ENCODE measurements at places on chromosomes 12 and 14.
A peak's percentile ranks its signal among the peaks of the same experiment; 100 is the strongest.

- peak; percentile 79 for DNase-seq
Observed at GRCh38 chr12:111645433-111645832, 40.3 kb downstream of the BRAP start.

GRCh38 chr14:81655423-81656314, 122.0 kb upstream of the SEL1L start:
- no peak for DNase-seq

DNA sequence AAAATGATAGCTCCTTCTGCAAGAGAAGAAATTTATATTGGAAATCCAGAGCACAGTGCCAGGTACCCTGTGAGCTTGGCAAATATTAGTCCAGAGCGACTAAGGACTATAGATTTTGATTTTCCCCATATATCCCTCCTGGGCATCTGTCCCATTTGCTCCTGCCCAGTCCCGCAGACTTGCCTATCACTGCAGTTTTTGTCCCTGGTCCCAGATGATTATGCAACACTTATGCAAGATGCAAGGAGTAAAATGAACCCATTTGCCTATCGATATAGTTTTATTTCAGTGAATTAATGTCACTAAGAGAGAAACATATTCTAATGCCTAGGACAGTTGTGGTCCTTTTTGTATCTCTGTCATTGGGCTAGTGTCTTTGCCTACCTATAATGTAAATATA, 215.9 kb upstream of the BMP4 start:
- no peak for DNase-seq

GRCh38 chr12:62711631-62712241, 223.2 kb downstream of the PPM1H start:
- no peak for DNase-seq

DNA sequence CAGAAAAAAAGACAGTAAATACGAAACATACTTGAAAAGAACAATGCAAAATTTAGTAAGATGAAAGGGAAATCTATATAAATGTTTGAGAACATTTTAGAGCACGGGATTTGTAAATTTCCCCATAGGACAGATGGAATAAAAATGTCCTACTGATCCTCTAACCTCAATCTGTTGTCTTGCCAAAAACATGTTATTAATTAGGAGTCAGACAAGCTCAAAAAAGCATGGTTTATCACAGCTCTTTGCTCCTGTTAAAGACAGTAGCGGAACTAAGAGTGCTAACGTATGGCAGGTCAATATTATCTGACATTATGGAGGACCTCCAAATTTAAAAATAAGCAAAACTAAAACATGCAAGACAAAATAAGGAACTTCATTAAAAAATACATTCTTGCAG, 12.9 kb downstream of the GMFB start:
- DNase-seq: no peak

DNA sequence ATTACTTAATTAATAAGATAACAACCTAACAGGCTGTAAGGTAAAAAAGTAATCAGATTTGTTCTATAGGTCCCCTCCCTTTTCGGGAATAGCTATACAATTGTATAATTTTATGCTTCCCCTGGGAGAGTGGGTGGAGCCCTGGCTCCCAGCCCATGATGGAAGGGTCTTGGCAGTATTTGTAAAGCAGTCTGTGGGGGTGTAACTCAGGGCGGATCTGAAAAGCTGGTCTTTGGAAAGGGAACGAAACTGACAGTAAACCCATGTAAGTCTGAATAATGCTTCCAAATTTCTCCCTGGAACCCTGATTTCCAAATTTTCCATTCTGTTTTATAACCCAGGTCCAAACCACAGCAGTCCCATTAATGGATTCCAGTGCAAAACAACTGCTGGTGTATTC, 110.4 kb downstream of the DAD1 start:
- no peak for DNase-seq

DNA sequence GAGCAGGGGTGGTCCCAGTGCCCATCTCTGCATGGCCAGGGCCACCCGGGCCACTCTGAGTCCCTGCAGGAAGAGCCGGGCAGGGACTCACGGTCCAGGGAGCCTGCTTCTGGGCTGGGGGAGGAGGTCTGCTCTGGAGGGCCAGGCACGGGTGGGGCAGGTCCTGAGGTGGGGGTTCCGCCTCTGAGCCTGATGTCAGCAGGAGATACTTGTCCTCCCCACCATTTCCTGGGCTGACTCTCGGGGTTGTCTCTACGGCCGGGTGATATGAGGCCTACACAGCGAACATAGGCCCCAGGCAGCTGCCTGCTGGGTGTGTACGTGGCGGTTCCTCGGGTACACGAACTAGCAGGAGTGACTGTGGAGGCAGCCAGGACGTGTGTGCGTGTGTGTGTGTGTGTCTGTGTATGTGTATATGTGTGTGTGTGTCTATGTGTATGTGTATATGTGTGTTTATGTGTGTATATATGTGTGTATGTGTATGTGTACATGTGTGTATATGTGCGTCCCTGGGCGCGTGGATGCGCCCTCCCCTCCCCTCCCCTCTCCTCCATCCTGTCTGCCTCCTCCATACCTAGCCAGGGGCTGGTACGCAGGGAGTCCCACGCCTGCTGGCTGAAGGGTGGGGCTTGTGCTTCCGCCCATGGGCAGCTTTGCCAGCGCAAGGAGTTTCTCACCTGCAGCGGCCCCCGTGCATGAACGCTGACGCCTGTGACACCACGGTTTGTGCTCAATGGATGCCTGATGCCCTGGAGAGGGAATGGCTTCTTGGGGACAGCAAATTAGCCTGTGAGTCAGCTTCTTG, 30.4 kb upstream of the TRAF3 start:
- DNase-seq: no peak

- DNase-seq: peak; percentile 16
Observed at GRCh38 chr12:57765003-57765697, 1.7 kb downstream of the CYP27B1 start.

DNA sequence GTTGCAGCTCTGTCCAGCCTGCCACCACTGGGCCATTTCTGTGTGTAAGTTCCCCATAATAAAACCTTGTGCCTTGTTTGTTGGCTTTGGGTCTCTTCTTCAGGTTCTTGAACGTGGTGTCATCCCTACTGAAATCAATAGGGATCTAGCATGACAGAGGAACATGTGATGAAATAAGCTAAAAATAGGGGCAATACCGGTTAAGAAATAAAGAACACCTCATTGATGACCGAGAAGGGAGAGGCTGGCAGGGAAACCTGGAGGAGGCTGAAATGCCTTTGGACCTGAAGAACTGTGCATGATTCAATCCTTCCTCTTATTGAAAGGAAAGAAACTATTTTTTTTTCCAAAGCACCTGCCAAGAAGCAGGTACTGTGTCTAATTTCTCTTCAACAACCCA, 172.3 kb downstream of the PPM1H start:
- DNase-seq: no peak

DNA sequence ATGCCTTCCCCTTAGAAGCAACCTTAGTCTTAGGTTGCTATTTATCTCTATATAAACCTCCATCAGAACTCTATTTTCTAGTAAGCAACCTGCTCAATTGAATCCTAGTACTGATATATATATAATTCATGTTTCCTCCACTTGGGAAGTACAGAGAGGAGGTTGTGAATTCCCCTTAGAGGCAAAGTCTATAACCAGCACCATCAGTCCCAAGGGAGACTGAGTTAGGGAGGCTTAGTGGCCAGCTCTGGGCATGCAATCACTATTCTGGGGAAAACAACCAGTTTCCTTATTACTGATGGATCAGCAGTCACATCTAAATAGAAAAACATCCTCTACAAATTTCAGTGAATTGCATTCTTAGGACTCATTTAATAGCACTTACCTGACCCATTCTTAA, 489.1 kb downstream of the RMST start:
- DNase-seq: no peak

- no peak for DNase-seq
Observed at GRCh38 chr12:79351251-79351650, 339.5 kb downstream of the PAWR start.

DNA sequence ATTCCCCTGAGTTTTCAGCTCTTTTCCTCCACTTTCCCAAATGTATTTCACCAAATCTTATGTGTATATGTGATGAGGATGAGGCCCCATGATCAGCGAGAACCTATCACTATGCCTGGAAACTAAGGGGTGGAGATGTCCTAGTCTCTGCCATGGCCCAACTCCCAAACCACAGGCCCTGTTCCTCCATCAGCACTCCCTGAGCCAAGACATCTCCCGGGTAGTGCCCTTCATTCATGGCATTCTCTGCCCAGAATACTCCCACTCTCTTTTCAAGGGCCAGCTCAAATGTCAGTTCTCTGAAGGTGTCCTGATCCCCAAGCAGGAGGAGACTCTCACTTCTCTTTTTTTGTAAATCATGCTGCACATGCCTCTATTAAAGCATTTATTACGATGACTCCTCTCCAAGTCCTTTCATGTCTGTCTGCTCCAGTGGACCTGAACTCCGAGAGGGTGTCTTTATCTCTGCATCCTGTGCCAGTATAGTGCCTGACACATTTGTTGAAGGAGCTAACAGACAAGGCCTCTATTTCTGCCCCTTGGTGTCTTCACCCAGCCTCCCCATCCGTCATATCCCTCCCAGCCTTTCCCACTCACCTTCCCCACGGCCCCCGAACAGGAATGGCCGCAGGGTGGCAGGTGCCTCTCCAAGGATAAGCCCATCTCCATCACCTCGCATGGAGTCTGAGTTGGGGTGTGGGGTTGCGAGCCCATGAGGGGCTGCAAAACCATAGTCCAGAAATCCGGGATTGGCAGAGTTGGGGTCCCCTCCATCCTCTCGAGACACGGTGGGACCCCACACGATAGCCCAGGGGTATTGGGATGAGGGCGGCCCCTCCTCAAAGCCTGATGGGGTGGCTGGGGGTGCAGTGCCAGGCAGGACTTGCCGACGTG, 3.7 kb downstream of the PIANP start:
- no peak for DNase-seq

DNA sequence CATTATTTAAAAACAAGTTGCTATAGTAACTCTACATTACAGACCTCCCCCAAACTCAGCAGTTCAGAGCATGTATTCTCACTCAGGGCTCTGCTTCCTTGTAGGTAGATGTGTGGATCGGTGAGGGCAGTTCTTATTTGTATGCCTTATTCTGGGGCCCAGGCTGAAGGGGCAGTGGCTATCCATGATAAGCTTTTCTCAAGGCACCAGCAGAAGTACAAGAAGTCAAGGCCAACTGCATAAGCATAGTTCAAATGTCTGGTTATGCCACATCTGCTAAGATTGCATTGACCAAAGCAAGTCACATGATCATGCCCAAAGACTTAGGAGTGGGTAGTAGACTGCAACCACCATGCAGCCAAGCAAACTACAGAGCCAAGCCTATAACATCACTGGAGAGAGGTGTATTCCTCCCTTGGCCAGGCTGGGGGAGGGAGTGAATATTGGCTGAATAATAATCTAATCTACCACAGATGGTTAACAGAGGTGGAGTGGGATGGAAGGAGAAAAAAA, 4.6 kb downstream of the PSEN1 start:
- DNase-seq: peak; percentile 32

GRCh38 chr14:75650253-75651058, 10.2 kb downstream of the ERG28 start:
- DNase-seq: no peak

- DNase-seq: no peak
Observed at GRCh38 chr14:37594971-37595808, at the start of the genes FOXA1 and TTC6. FOXA1 (minus strand) TSS chr14:37595249; CDS start chr14:37594972, 277 bp downstream. TTC6 (plus strand) TSS chr14:37595629; CDS start chr14:37622065, 26,436 bp downstream.

DNA sequence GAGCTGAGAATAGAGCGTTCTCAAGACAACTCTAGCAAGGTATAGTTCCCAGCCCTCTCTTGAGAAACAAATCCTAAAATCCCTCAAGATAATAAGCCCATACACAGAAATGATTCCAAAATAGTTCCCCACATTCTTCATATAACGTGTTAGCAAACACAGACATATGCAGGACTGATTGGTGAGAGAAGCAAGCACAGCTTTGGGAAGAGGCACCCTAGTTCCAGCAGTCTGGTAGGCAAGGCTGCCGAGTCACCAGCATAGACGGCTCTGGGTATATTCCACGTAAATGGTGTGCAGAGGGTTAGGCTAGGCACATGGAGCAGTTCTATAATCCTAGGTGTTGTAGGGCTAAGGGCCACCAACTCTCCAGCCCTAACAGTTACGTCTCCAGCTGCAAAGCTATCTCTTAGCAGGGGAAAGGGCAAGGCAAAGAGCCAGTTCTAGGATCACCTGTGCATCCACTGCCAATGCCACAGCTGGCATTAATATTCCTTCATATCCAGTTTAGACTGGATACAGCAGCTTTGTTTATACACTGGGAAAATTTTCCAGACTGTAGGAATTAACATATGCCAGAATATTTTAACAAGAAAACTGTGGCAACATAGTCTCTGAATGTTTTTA, 52.9 kb downstream of the SH2B3 start:
- DNase-seq: no peak

- no peak for DNase-seq
Observed at GRCh38 chr14:81311141-81311540, 89.0 kb downstream of the STON2 start.

DNA sequence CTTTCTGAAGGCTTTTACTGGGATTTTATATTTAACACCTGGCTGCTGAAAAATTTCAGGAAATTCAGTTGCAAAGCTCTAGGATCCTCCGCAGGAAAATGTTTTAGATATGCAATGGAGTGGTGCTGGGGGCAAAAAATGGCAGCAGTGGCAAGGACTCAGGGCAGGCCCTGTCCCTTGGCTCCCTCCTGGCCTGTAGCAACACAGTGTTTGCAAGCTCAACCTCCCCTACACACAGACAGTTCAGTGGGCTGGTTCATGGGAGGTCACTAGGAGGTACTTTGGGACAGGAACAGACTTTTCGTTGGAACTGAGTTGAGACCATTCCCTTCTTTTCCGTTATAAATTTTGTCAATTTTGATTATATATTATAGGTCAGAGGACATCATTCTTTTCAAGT, 270.4 kb downstream of the ADAMTS20 start:
- no peak for DNase-seq

- no peak for DNase-seq
Observed at GRCh38 chr14:74527736-74528280, 34.2 kb downstream of the ISCA2 start.

DNA sequence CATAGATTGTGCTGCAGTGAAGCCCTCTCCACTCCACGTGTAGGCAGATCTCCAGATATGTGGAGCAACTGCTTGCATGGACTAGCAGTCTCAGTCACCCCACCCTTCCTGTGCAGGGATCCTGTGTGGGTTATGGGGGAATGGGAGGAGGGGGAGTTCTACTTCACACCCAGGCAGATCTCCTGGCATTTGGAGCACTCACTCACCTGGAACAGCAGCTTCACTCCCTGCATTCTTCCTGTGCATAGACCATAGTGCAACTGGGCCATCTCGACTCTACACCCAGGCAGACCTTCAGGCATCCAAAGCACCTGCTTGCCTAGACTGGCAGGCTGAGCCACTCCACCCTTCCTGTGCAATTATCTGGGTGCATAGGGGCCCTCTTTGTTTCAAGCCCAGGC, 96.0 kb upstream of the PCED1B start:
- no peak for DNase-seq

GRCh38 chr12:70948976-70949336, 28.4 kb upstream of the PTPRR start:
- no peak for DNase-seq

GRCh38 chr12:103387385-103387784, 108.4 kb downstream of the C12orf42 start:
- no peak for DNase-seq

DNA sequence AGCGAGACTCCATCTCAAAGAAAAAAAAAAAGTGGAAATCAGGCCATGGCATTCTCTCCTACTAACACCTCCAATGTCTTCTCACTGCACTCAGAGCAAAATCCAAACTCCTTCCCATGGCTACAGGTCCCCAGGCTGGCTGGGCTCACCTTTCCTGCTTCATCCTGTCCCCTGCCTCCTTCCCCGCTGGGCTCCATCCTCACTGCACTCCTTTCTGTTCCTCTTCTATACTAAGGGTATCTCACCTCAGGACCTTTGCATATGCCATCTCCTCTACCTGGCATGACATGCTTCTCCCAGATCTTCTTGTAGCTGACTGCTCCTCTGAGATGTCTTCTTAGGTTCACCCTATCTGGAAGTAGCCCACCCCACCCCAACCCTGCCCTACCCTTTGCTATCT, 111.1 kb downstream of the DPF3 start:
- DNase-seq: no peak

Measured in amniotic epithelial cell (primary cell).